ENCODE measurements at places on chromosomes 12 and 14. TPM values are rescaled to one million over a fixed set of nuclear protein-coding genes. Genes with fewer than 3 reads are reported as not detected.

CCDC38 gene
- total RNA-seq = not detected

MIP gene
- 0.15 TPM for total RNA-seq

CDH24 gene
- 3.5 TPM for total RNA-seq

SETD1B gene
- total RNA-seq = 1.6 TPM

KCNK10 gene
- total RNA-seq = not detected

TPPP2 gene
- total RNA-seq = not detected

SLC25A21 gene
- total RNA-seq = 0.89 TPM

CNTN1 gene
- 2.0 TPM for total RNA-seq

ARL6IP4 gene
- 119 TPM for total RNA-seq

FKBP3 gene
- 64.9 TPM for total RNA-seq

UBE2N gene
- total RNA-seq = 72.9 TPM

STYK1 gene
- total RNA-seq = 4.3 TPM

TMCC3 gene
- total RNA-seq = 19.4 TPM

OVCH1 gene
- total RNA-seq = not detected

SLC5A8 gene
- not detected for total RNA-seq

DCN gene
- 748 TPM for total RNA-seq

DIO3 gene
- not detected for total RNA-seq

C1QL4 gene
- total RNA-seq = 0.99 TPM

RNASE4 gene
- 15.3 TPM for total RNA-seq

SCN8A gene
- total RNA-seq = 1.0 TPM

AGAP2 gene
- under 0.01 TPM for total RNA-seq
